ENCODE measurements at places on chromosomes 1 and 21. TPM values are rescaled to one million over a fixed set of nuclear protein-coding genes. Genes with fewer than 3 reads are reported as not detected.

- no peaks in the 10 kb centered on the region for H3K27me3 ChIP-seq
- peak overlapping the region; percentile 40 for H3K4me3 ChIP-seq
- no peak overlapping the region for H3K27ac ChIP-seq
- H3K36me3 ChIP-seq: no peaks in the 10 kb centered on the region
- no peak for DNase-seq
Measured at GRCh38 chr21:25790878-25791204, 56.1 kb downstream of the GABPA start.

MSH4 gene
- 0.12 TPM for total RNA-seq

DNA sequence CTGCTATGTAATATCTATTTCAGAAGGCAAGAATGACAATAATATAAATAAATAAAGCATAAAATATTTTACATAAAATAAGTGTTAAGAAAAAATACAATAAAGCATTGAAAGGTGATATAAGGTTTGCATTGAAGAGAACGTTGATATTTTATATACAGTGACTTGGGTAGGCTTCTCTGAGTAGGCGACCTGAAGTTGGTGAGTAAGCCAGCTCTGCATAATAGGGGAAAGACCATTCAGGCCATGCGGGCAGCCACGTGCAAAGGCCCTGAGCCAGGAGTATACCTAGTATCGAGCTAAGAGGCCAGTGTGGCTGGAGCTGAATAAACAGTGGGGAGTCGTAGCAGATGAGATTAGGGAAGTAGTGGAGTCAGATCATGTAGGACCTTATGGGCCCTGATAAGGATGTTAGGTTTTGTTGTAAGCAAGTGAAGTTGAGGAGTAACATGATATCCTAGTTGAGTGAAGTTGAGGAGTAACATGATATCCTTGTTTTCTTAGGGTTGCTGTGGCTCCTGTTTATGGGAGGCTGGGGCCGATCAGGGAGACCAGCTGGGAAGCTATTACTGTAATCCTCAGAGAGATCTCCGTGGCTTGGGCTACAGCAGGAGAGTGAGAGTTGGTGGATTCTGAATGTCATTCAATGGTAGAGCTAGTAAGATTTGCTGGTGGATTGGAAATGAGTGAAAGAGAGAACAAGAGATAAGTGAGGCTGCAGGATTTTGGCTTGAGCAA is 22.0 kb downstream of the KCNK1 start:
- peaks cover 19% of the 10 kb centered on the region for H3K36me3 ChIP-seq
- H3K4me3 ChIP-seq: no peak overlapping the region
- H3K27ac ChIP-seq: no peak overlapping the region
- H3K4me1 ChIP-seq: peaks cover 5% of the 10 kb centered on the region
- DNase-seq: no peak

DNA sequence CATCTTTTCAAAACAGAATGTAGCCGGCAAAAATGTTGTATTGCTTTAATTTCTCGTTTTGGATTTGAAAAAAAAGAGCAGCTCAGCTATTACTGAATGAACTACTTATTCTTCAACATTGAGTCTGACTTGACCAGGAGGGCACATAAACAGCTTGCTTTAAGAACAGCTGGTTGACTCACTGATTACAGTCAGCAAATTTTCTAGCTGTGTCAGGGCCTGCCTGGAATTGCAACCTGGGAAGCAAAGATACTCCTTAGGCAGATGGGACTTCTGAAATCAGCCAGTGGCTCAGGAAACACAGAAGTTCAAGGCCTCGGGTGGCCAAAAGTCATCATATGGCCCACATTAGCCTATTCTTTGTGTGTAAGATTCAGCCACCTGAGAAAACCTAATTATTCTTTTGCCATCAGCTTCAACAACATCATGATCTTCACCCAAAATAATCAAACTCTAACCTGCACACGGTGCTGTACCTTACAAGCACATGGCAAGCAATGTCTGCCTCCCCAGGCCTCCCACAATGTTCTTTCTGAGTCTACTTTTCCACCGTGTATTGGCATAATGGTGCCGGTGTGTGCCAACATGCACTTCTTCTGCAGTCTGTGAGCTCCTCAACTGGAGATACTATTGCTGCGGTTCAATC is 307.2 kb downstream of the HHIPL2 start:
- no peak for DNase-seq
- no peaks in the 10 kb centered on the region for H3K4me1 ChIP-seq
- H3K36me3 ChIP-seq: no peaks in the 10 kb centered on the region
- H3K27me3 ChIP-seq: no peaks in the 10 kb centered on the region
